ENCODE measurements at places on chromosomes 5 and 9. TPM values are rescaled to one million over a fixed set of nuclear protein-coding genes. Genes with fewer than 3 reads are reported as not detected.

The CARD9 gene
- 2.6 TPM for total RNA-seq

The SPINK4 gene
- total RNA-seq = not detected

The MEIKIN gene
- total RNA-seq = not detected

The CCNO gene
- total RNA-seq = not detected

The CFAP77 gene
- not detected for total RNA-seq

The SLC4A9 gene
- total RNA-seq = not detected

The NOL8 gene
- total RNA-seq = 34.5 TPM

The ACOT12 gene
- total RNA-seq = not detected

The SH3RF2 gene
- total RNA-seq = 2.6 TPM

The CCL27 gene
- not detected for total RNA-seq

The SOWAHA gene
- total RNA-seq = not detected

The FOXD4L5 gene
- total RNA-seq = not detected

The LECT2 gene
- not detected for total RNA-seq

The CTSV gene
- total RNA-seq = 1.6 TPM

The RGS7BP gene
- total RNA-seq = 0.32 TPM

The NSA2 gene
- total RNA-seq = 170 TPM

The MFAP3 gene
- total RNA-seq = 145 TPM

The IL4 gene
- total RNA-seq = not detected
